ENCODE measurements at places on chromosomes 3 and 15. TPM values are rescaled to one million over a fixed set of nuclear protein-coding genes. Genes with fewer than 3 reads are reported as not detected.
A peak's percentile ranks its signal among the peaks of the same experiment; 100 is the strongest.

DNA sequence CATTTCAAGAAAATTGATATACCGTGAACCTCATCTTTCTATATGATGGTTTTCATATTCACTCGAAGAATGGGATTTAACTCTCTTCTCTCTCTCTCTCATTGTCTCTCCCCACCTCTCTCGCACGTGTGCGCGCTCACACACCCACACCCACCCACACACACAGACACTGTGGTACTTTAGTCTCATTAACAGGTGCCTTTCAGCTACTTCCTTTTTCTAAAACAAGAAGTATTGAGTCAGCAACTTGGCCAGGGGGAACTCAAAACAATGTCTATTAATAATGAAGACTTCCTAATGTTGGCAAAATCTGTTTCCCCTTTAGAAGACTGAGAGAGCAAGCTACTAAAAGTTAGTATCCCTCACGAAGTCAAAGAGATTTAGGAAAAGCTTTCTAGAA is 150.7 kb downstream of the TMCO5A start:
- H3K4me1 ChIP-seq: no peaks in the 10 kb centered on the region
- DNase-seq: no peak
- H3K4me3 ChIP-seq: no peak overlapping the region
- no peaks in the 10 kb centered on the region for H3K36me3 ChIP-seq
- H3K27ac ChIP-seq: no peak overlapping the region
- no peaks in the 10 kb centered on the region for H3K27me3 ChIP-seq

GRCh38 chr3:141255846-141256261 is 24.2 kb downstream of the PXYLP1 start:
- no peak overlapping the region for H3K4me3 ChIP-seq
- H3K36me3 ChIP-seq: no peaks in the 10 kb centered on the region
- no peak overlapping the region for H3K27ac ChIP-seq
- no peaks in the 10 kb centered on the region for H3K27me3 ChIP-seq

DNA sequence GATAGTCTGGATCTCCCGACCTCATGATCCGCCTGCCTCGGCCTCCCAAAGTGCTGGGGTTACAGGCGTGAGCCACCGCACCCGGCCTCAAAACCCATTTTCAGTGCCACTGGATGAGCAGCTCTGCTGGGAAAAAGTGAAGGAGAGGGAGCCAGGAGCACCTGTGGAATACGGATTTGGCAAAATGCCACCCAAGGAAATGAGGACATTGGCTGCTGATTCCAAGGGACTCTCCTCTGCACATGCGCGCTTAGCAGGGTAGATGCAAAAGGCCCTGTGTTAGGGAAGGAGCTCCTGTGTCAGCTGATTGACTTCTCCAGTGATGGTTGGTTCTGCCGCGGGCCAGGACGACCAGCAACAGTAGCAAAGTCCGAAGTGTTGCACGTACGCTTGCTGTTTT is 43.4 kb upstream of the IGF1R start:
- H3K4me3 ChIP-seq: no peak overlapping the region
- H3K4me1 ChIP-seq: no peaks in the 10 kb centered on the region
- no peaks in the 10 kb centered on the region for H3K36me3 ChIP-seq
- DNase-seq: no peak
- H3K27ac ChIP-seq: no peak overlapping the region

DNA sequence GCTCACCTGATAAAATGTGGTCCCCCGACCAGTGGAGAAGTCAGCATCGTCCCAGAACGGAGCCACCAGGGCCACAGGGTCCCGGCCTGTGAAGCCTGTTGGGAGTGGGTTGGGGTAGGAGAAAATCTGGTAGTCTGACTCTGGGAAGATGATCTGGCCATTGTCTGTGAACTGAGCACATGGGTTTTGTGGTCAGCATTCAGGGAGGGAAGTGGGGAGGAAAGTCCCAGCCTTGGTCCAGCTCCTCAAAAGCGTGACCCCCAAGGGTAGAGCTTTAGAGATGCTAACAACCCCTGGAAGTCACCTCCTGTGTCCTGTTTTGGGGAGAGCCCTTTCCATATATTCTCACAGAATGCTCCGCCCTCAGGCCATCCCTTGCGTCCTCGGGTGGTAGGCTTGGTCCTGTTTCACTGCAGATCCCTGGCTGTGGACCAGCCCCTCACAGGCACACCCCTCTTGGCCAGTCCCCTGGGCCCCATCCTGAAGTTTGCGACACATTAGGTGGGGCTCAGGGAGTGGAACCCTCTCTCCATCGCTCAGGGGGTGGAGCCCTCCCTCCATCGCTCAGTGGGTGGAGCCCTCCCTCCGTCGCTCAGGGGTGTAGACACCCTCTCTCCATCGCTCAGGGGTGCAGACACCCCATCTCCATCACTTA is 40.0 kb downstream of the MUC4 start:
- no peaks in the 10 kb centered on the region for H3K36me3 ChIP-seq
- no peak for DNase-seq
- H3K27ac ChIP-seq: no peak overlapping the region
- no peaks in the 10 kb centered on the region for H3K27me3 ChIP-seq

DNA sequence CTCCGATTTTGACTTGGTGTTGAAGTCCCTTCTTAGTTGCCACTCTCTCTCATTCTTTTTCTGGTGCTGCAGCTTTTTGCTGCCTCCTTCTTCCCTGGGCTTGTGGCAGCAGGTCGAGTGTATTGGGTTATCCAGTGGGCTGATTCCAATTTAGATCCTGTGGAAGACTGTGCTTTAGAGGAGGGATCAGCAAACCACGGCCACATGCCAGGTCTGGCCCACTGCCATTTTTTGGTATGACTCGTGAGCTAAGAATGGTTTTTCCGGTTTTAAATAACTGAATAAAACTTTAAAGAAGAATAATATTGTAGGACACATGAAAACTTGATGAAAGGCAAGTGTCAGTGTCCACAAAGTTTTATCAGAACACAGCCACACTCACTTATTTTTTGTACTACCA is 330.5 kb downstream of the ROBO2 start:
- no peaks in the 10 kb centered on the region for H3K27me3 ChIP-seq
- H3K27ac ChIP-seq: no peak overlapping the region
- H3K36me3 ChIP-seq: no peaks in the 10 kb centered on the region
- DNase-seq: peak; percentile 16

DNA sequence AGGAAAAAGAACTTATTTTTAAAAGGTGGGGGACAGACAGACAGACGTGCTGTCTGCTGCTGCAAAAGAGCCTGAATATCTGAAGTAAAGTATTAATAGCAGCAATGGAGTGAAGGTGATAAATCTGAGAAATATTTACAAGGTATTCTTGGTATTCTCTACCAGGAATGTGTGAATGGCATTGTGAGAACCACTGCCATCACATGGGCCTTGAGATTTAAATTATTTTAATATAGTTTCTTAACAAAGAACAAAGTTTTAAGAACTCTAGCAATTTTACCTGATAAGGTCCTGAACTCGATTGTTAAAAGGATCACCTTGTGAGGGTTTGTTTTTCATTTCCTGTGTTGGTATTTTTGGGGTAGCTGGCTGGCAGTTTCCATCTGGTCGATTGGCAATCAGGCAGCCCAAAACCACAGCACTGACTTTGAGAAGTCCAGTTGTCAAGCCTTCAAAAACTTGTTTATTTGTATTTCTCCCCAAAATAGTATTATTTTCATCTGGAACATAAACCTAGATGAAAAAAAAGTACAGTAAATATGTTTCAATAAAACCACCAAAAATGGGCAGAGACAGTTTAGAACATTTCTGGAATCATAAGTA is 97.3 kb downstream of the ISL2 start:
- no peaks in the 10 kb centered on the region for H3K4me1 ChIP-seq
- no peak overlapping the region for H3K4me3 ChIP-seq
- H3K27ac ChIP-seq: no peak overlapping the region
- H3K27me3 ChIP-seq: no peaks in the 10 kb centered on the region

Gene ADAMTS7
- total RNA-seq: 0.29 TPM

Gene NUSAP1
- 1.0 TPM for total RNA-seq

DNA sequence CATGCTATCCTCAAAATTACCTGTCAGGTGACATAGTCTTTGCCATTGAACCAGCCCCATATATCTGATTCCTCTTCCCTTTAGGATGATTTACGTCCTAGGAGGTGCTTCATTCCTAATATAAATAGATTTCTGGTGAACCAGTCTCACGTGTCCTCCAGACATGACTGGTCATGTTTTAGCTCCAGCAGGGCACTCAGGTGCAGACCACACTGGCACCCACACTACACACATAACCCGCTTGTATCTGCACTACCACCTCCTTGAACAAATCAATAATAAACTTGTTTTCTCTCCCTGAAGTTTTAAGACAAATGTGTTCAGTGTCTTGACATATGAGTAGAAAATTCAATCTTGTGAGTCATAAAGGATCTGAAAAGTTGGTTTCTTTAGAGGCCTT is 155.5 kb downstream of the GOLIM4 start:
- no peaks in the 10 kb centered on the region for H3K36me3 ChIP-seq
- no peak for DNase-seq
- no peak overlapping the region for H3K4me3 ChIP-seq
- H3K4me1 ChIP-seq: no peaks in the 10 kb centered on the region
- no peaks in the 10 kb centered on the region for H3K27me3 ChIP-seq

DNA sequence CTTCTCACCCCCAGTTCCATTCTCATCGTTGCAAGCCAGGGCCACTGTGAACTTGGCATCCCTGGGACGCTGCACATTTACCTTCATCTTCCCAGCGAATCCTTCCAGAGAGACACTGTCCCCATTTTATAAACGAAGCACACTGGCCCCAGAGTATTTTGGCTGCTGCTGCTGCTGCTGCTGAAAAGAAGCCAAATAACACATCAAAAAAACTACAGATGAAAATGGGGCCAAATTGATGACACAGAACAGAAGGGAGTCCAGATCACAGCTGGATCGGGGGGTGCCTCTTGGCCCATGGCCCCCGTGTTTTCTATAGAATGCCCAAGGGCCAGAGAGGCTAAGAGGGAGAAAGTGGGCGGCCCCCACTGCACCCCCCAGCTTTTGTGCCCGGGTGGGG is 221.0 kb upstream of the IGF1R start:
- no peak overlapping the region for H3K4me3 ChIP-seq
- H3K27me3 ChIP-seq: no peaks in the 10 kb centered on the region
- no peak overlapping the region for H3K27ac ChIP-seq
- no peak for DNase-seq

Measured in uterus (tissue), 4 donors.